ENCODE measurements at places on chromosomes 2 and 18.

DNA sequence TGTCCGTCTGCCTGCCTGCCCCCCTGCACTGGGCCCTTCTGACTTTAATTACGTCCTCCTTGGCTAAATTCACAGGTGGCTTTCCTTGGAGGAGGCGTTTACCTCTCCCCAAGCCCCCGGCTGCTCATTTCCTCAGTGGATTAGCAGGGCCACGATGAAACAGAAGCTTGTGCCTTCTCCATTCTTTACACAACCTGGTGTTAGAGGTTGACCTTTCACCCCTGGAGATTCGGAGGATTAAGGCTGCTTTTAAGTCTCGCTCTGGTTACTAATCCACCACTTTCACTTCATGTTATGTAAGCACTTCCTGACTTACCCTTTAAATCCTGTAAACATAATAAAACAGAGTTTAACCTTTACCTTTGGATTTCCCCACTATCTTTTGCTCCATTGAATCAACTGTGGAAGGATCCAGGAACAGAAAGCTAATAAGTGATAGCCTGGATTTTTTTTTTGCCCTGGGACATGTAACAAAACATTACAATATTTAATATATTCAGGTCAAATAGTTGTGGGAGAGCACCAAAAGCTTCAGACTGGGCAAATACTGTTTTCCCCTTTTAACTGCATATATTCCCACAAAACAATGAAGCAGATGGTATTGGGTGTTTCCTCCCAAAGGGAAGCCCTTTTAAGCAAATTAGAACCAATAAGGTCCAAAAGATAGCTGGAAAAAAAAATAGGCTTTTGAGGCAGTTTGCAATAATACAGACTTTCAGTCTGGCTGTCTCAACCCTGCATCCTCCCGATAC lies 370.2 kb downstream of the EN1 start:
- no peak for DNase-seq

DNA sequence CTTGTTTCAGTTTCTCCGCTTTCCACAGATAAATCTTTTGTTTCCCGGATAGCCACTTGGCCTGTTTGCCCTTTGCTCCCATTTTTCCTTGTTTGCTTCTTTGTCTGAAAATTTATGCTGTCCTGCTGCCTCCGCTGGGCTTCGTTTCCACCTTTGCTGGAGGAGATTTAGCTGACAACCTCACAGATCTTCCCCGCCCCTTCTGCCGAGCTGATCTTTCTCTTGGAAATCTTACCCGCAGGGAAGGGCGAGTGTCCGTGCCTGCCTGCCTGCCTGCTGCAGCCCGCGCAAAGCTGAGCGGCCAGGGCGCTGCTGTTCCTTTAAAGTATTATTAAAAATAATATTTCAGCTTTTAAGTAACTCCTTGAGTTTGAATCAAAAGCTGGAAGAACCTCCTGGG lies 1.4 kb upstream of the XRCC5 start:
- DNase-seq, result no peak

GRCh38 chr2:27407798-27408491 lies 1.4 kb downstream of the PPM1G start:
- no peak for DNase-seq

GRCh38 chr18:49226243-49227000 lies 234.0 kb downstream of the DYM start:
- no peak for DNase-seq

DNA sequence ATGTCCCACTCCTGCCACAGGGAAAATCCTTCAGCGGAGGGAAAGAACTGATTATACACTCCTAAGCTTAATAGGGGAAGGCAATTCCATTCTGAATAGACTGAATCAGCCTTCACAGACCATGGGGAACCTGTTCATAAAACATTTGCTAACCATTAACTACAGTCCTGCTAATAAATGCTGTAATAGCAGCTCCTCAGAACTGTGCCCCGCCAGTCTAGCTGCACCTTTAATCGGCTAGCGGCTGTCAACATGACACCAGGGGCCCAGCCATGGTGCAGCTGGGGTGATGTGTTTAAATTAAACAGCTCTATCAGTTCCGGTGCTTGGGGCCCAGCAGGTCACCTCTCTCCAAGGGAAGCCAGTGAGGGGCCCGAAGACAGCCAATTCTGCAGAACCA lies 77.8 kb downstream of the GALNT14 start:
- no peak for DNase-seq

GRCh38 chr2:37090019-37090477 lies 5.7 kb downstream of the GPATCH11 start:
- no peak for DNase-seq
